Activated naive CD4-positive, alpha-beta T cell treated with anti-CD3 and anti-CD28 coated beads, Interleukin-2, amount 50 U/mL, for 72 hours (primary cell): ENCODE measurements at places on chromosomes 4 and X. TPM values are rescaled to one million over a fixed set of nuclear protein-coding genes. Genes with fewer than 3 reads are reported as not detected.

DNA sequence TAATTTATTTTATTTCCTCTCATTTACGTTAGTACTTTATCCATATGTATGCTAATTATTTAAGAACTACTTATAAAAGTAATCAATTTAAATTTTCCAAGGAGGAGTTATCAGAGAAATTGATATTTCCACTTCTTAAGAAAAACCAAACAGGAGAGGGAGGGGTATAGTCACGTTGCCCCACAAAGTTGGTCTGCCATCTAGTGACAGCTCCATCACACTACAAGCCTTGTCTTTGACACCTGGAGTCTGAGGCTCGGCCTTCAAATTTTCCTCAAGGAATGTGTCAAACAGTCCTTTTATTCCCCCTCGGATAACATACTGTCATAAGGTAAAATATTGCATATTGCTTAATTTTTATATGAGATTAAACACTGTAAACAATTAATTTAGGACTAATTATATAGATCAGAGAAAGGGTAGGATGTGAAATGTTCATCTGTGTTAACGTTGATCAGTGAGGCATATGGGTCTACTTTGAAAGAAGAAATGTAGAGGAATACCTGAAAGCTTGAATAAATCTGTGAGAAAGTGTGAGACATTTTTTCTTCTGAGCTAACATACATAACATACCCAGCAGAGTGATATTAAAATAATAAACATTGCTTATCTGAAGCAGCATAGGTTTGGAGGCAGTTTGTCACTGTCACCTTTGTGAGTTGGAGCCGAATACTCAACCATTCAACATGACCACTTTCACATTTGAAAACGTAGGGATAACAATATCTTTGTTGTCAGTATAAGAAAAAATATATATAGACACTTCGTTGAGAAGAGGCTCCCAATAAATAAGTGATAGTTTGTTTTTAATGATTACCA is 114.4 kb downstream of the GLRA3 start:
- DNase-seq, result peak; percentile 11

SLITRK4 gene
- total RNA-seq, result not detected

MAGEA6 gene
- not detected for total RNA-seq

DNA sequence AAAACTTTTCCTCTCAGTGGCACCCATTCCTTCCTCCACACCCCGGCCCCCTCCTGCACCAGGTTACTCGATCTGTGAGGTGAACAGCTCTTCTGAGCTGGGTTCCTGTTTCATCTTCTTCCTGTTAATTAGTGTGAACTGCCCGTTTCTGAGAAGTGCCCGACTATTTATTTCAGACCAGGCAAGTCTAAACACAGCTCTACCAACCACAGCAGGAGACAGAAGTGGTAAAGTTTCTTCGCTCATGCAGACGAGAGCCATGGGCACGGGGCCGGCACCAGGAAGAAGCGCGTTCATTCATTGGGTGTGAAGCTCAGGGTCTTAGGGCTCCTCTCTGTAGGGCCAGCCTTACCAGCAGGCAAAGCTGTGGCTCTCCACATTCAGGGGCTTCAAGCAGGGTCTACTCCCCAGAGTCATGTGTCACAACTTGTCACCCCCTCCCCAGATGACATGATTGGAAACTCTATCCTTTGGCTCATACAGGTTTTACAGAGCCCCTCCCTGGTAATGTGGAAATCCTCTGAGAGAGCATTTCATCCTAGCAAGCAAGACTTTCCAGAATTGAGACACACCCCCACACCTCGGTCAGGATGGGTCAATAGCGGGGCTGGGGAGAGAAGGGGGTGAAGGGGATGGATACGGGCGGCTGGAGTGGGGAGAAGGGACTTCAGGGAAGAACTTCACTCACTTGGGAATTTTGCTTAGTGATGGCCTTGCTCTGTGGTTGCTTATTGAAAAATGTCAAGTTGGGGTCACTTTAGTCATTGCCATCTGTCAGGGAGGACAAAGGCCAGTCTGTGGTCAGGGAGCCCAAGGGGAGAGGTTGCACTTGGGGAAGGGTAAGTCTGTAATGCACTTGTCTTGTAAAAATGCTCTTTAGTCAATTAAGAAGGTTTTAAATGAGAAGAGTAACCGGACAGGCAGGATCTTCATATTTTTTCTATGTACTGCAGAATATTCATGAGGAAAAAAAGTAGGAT is 121.6 kb upstream of the TRIM2 start:
- no peak for DNase-seq

- no peak for DNase-seq
Observed at GRCh38 chrX:153965406-153965805, 6.2 kb downstream of the HCFC1 start.

GRCh38 chrX:155086961-155087735 is 15.8 kb downstream of the BRCC3 start:
- DNase-seq, result no peak

DNA sequence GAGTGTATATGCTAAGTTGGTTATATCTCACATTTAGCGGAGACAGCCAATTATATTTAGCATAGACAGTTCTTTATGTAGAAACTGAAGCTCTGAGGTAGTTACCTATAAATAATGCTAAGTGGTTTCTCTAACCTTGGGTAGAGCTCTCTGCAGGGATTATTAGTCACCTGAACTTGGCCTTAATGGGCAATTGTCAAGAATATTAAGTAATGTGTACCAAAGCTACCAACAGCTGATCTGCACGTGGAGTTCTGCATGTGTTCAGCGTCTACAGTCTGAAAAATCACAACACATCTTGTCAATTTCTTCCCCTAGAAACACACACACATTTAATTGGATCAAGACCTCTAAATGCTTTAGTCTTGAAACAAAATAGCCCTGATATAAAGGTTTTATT is 740.6 kb upstream of the FAM241A start:
- DNase-seq, result no peak

DNA sequence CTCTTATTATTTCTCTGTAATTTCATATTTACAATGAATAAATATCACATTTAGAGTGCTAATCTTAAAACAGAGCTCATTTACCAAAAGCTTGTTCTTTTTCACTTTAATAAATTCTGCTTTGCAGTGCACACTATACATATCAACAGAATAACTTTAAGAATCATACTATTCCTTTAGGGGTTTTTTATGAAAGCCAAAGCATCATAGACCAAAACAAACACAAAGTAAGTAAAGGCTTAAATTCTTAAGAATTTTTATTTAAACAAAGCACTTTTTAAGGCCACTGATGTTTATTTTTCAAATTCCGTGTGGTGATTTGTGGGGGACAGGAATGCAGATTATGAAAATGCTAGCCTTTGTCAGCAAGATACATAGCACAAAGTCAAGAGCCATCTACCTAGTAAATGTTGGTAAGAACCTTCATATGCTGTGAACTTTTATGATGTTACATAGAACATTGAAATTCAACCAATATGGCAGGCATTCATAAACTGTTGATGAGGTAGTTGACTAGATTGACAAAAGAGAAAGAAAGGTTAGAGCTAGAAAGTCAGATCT is 17.8 kb downstream of the TIGD2 start:
- no peak for DNase-seq

- no peak for DNase-seq
Observed at GRCh38 chrX:111649638-111650037, 31.3 kb upstream of the ALG13 start.

CFAP99 gene
- not detected for total RNA-seq

OTUD6A gene
- not detected for total RNA-seq

DNA sequence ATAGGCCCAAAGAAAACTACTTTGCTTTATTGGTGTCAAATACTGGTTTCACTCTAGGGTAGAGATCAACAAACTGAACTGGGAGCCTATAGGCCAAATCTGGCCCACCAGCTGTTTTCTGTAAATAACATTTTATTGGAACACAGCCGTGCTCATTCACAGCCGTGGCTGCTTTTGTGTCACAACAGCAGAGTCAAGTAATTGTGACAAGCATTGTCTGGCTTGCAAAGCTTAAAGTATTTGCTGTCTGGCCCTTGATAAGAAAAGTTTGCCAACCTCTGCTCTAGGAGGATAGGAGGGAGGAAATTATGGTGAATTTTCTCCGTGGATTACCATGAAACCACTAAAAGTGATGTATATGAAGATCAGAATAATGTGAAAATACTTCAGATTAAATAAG is 53.4 kb downstream of the GPAT3 start:
- no peak for DNase-seq

GRCh38 chr4:7280926-7281690 is 88.8 kb downstream of the SORCS2 start:
- DNase-seq, result no peak

DNA sequence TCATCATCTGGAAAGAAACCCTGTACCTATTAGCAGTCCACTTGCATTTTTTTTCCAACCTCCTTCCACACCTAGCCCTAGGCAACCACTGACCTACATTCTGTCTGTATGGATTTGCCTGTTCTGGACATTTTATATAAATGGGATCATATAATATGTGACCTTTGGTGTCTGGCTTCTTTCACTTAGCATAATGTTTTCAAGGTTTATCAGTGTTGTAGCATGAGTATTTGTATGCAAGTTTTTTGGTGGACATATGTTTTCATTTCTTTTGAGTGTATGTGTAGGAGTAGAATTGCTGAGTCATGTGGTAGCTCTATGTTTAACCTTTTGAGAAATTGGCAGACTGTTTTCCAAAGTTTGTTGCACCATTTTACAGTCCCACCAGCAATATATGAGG is 198.6 kb downstream of the CEP135 start:
- no peak for DNase-seq

DNA sequence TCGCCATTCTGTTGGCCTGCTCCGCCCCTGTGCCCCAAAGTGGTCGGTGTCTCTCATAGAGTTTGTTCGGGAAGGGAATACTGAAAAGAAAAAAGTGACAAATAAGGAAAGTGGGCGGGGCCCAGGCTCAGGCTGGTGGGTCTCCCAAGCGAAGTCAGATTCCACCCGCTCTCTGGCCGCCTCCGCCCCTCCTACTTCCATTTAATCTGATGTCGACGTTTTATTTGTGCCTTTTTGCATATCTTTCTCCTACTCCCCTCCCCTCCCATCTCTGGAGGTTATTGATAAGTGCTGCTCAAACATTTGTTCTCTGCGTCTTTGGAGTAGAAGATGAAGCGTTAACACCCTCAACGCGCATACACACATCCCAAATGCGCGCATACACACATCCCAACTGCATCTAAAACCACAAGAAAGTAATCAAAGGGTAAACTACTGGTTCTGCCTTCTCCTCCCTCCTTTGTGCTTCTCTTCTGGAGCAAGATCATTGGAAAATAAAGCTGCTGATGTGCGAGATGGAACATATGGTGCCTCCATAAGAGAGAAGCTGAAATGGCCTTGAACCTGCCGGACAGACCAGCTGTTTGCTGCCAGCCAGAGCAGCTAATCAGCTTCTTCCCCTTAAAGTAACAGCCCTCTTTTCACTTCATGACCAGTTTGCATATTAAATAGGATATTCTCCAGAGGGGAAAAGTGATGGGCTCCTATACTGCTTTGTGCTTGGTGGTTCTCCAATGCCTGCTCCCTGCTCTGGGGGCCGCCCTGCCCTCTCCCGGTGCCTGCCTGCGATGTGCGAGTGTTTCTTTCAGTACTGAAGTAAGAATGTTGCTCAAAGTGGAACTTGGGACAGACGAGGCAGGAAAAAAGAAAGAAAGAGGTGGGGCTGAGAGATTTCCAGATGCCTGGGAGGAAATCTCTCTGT is 3.1 kb downstream of the MAMLD1 start:
- no peak for DNase-seq

DNA sequence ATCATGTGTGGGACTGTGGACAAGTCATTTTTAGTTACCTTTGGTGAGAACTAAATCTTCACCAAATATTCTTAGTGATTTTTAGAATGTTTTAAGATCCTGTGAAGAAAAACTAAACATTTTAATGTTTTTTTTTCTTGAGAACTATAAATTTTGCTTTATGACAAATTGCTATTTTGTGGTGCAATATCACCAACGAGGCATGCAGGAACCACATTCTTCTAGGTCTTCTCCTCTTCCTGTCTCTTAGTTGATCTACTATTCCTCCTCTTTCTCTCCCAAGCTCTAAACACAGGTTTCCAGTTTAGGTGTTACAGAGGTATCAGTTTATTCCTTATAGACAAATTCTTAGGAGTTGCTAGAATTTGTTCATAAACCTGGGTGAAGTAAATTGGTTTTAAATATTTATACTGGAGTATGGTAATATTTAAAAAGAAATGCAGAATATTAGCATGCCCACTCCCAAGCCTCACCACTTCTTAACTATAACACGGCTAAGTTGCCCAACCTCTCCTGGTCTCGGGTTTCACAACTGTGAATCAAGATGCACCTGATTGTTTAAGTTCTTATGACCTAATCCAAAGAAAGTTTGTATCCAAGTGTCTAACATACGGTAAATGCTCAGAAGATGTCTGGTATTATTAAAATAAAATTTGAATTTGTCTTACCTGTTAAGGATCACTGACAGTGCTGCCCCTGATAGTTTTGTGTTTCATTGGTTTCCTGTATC is 56.5 kb upstream of the CLNK start:
- DNase-seq, result no peak

DNA sequence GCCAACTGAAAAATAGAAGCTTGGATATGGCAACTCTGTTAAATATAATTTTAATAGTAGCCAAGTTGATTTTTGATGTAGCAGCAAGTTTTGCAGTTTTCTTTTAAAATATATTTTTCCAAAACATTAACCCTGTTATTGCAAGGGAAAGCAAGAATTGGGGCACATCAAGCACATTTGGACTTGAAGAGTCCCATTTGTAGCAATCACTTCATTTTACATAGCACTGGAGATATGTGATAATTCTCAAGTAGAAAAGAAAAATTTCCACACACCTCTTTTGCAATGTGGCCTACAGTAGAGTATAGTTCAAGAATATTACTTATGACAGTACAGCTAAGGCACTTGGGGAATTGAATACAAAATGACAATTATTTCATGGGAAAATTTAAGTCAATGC is 1.9 kb upstream of the PPP4R3C start:
- DNase-seq, result no peak

TRAPPC11 gene
- total RNA-seq, result 37.2 TPM

GAGE1 gene
- not detected for total RNA-seq

DNA sequence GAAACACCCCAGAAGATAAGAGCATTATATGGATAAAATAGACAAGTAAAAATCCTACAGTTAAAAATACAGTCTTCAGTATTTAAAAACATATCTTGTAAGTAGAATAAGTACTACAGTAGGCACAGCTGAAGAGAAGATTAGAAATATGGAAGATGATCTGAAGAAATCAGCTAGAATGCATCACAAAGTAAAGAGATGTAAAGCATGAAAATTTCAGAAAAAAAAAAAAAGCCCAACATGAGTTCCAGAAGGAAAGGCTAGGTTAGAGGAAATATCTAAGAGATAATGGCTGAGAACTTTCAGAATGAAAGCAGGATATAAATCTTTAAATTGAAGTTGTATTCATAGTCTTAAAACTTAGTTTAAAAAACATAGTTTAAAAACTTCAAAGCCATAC is 21.0 kb downstream of the EPGN start:
- no peak for DNase-seq

- DNase-seq, result no peak
Observed at GRCh38 chr4:91220315-91220714, 1083.5 kb upstream of the GRID2 start.

TECRL gene
- total RNA-seq, result not detected

UGT2B15 gene
- total RNA-seq, result not detected

CDS1 gene
- total RNA-seq, result 0.14 TPM

- DNase-seq, result no peak
Observed at GRCh38 chrX:21721195-21721594, 36.7 kb downstream of the SMPX start.
